ENCODE measurements at places on chromosomes 1 and 21.

- no peak for DNase-seq
Observed at GRCh38 chr1:199160521-199161318, 521.9 kb downstream of the PTPRC start.

- peak; percentile 54 for DNase-seq
Observed at GRCh38 chr1:110210604-110211495, 736 bp downstream of the KCNC4 start.

- peak; percentile 52 for DNase-seq
Observed at GRCh38 chr1:209840611-209841010, 12.8 kb downstream of the UTP25 start.

DNA sequence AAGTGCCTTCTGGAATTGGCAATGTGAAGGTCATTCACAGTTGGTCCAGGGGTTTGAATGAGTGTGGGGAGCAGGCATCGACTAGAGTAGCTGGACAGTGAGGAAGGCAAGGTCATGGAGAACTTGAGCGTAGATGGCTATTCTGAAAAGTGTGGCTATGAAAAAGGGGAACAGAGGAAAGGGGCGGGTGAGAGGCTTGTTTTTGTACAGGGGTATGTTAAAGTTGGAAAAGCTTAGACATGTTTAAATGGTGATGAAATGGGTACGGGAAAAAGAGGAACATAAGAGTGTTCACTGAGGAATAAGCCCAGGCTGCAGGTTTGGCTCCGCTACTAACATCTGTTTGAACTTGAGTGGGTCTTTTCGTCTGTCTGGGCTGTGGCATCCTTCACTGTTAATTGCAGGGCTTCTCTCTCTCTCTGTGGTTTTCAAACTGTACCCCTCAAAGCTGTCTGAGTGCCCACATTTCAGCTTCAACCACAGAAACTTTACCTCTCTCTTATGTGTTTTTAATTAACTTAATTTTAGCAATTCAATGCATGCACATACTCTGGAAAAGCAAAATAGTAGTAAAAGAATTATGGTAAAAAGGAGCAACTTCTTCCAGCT is 70.8 kb upstream of the COA6 start:
- DNase-seq = no peak

GRCh38 chr1:40404670-40405462 is 31.3 kb downstream of the SMAP2 start:
- peak; percentile 80 for DNase-seq

DNA sequence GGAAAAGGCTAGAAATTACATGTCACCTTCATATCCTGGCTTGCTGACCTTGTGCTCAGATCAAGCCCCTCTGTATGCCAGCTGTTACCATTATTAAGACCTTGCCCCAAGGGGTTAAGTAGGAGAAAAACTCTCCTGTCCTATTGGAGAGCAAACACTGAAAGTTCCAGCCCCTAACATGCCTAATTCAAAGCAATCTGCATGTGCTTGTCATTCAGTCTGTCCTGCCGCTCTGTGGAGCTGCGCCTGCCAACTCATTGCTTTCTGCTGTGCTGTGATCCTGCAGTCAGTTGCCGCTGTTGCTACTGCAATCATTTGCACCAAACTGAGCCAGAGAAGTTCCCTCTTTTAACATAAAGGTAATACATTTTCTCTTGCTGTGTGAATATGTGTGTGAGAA is 113.4 kb downstream of the DISP1 start:
- peak; percentile 63 for DNase-seq

Data from dermis blood vessel endothelial cell (primary cell).